ENCODE measurements at places on chromosomes 5 and 9.

GRCh38 chr5:142399891-142400290 is 75.1 kb upstream of the SPRY4 start:
- no peak for DNase-seq

DNA sequence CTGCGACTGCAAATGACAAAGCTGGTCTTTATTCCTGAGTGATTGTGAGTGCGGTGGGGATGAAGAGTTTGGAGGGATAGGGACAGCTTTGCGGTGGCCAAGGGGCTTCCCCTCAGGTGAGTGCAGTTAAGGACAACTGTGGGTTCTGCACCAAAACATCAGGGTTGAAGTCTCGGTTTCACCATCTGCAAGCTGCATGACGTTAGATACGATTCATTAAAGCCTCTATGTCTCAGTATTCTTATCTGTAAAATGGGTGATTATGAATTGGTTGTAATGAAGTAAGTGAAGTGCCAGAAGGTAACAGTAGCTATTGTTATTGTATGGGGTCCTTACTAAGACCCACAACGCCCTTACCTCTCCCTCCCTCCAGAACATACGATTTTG is 226.8 kb upstream of the DAPK1 start:
- no peak for DNase-seq

- no peak for DNase-seq
These were observed 139.8 kb upstream of the COL5A1 start for GRCh38 chr9:134501761-134502265.

DNA sequence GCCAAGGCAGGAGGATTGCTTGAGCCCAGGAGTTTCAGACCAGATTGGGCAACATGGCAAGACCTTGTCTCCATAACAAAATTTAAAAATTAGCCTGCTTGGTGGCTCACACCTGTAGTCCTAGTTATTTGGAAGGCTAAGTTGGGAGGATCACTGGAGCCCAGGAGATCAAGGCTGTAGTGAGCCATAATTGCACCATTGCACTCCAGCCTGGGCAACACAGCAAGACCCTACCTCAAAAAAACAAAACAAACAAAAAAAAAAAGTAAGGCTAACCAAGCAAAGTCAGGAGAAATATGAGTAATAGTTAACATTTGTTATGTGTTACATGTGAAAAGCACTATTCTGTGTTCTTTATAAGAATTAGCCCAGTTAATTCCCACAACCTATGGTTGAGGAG is 74.7 kb downstream of the FOXB2 start:
- no peak for DNase-seq

- no peak for DNase-seq
These were observed 1185.1 kb upstream of the C9orf72 start for GRCh38 chr9:28758341-28758740.

DNA sequence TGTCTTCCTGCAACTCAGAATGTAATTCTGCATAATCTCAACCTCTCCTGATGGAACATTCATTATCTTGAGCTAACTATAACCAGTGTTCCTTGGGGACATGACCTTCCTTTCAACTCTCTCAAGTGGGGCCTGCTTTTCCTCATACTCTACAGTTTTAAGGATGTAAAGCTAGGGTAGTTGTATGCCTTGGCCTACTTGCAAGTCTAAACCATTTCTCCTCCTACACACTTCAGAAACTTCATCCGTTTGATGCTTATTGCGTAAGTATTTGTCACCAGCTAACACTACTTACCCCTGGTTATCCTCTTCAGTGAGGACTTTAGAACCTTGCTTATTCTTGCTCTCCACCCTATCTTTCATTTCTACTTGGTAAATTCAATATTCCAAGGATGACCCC is 548.9 kb downstream of the HINT1 start:
- DNase-seq, result no peak
